Glutamatergic neuron (in vitro differentiated cells): ENCODE measurements at places on chromosomes 13 and 19. TPM values are rescaled to one million over a fixed set of nuclear protein-coding genes. Genes with fewer than 3 reads are reported as not detected.

KLF1 gene
- not detected for total RNA-seq

MRI1 gene
- total RNA-seq: 21.9 TPM

PRSS57 gene
- 0.78 TPM for total RNA-seq

MRPL54 gene
- total RNA-seq: 33.0 TPM

TTYH1 gene
- 2.9 TPM for total RNA-seq

CACNG6 gene
- 0.74 TPM for total RNA-seq

PDX1 gene
- total RNA-seq: not detected

PSPN gene
- total RNA-seq: 2.3 TPM

UCHL3 gene
- 25.5 TPM for total RNA-seq
